ENCODE measurements at places on chromosomes 7 and 10.

GRCh38 chr7:87797798-87798403 lies 78.3 kb downstream of the SLC25A40 start:
- peak; percentile 35 for DNase-seq

- DNase-seq = peak; percentile 66
Measured at GRCh38 chr10:119734396-119735332, 8.8 kb downstream of the INPP5F start.

DNA sequence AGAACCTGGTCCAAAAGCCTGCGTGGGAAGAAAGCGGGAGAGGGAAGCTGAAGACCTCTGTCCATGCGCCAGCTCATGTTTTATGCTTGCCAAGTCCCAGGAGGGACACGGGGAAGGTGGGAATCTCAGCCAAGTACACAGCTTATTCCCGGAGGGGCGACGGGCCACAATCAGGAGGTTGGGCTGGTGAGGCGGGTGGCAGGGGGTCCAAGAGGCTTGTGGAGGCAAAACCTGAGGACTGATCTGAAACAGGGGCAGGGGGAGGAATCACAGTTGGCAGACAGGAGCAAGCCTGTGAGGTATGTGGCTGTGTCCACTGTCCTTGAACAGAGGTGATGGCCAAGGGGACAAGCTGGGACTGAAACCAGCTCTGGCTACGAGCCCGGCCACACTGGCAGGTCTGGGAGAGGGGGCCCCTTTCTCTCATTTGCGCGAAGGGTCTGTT lies 38.0 kb upstream of the LEP start:
- no peak for DNase-seq

DNA sequence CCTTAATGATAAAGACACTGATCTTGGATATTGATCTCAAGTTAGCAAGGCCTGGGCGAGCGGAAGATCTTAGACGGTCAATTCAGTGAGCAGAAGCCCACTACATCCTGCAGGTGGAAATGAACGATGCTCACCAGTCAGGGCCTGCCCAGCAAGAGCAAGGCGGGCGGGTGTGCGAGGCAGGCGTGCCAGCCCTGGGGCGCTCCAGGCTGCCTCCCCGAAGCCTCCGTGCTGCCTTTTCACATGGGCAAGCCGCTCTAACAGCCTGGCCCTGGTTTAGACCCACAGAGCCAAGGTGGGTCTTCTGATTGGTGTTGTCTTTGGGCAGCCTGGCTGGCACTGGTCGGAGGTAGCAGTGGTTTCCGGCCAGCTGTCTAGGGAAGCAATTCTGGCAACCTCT lies 475.1 kb upstream of the FOXK1 start:
- DNase-seq = no peak

DNA sequence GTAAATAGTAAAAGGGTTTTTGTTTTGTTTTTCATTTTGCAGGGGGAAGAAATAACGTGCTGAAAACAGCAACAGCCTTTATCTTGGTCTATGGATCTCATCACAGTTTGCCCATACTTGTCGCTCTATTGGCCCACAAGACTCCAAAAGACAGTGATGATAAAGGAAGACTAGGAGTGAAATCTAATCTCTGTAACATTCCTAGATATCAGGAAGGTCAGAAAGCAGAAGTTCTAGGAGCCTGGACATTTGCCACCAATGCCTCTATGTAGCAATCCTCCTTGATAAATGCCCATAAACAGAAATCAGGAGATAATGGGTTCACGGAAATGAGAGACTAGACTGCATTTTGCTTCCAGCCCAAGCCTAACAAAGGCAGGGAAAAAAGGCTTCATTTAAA lies 8.9 kb downstream of the CUBN start:
- DNase-seq = no peak

DNA sequence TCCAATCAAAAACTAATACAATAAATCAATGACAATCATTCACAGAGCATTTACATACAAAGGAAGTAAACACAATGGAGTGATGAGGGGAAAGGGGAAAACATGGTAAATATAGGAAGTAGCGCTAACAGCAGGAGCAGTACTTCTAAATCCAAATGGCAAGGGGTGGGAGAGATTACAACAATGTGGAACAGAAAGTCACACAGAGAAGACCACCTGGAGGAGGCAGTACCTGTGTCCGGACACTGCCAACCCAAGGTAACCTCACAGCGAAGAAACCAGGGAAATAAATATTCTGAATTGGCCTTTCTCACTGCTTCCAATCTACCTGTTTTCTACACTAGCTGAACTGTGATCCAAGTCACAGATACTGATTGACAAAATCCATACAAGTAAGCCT lies 58.2 kb downstream of the ABI1 start:
- DNase-seq = no peak

DNA sequence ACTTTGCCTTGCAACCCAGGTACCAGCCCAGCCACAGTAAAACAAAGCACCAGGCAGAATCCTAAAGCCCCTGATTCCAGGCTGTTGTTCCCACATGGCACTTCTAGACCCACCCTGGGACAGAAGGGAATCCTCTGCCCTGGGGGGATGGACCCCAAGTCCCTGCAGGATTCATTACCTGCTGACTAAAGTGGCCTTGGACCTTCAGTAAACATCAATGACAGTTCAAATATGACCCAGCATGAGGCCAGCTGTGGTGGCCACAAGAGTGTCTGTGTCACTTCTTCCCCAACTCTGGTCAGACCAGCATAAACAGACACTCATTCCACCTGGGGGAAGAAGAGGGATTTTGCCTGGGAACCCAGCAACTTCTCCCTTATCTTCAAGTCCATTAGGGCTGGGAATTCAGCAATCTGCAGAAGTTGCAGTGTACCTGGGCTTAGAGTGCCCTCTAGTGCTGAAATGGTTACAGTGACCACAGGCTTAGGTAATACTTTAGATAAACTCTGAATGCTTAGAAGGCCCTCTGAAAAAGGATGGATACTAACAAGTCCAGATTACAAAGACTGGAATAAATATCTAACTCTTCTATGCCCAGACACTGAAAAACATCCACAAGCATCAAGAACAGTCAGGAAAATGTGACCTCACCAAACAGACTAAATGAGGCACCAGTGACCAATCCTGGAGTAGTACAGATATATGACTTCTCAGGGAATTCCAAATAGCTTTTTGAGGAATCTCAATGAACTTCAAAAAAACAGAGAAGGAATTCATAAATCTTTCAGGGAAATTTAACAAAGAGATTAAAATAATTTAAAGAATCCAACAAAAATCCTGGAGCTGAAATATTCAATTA lies 108.5 kb upstream of the TMEM168 start:
- DNase-seq = peak; percentile 70

DNA sequence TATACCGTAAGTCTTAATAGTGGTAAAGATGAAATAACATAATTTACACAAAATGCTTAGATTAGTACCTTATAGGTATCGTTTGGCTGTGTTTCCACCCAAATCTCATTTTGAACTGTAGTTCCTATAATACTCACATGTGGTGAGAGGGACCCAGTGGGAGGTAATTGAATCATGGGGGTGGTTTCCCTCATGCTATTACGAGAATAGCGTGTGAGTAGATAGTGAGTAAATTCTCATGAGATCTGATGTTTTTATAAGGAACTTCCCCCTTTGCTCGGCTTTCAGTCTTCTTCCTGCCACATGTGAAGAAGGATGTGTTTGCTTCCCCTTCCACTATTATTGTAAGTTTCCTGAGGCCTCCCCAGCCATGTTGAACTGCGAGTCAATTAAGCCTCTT lies 426.3 kb upstream of the POT1 start:
- peak; percentile 46 for DNase-seq

GRCh38 chr7:73734619-73735527 lies 3.7 kb downstream of the ABHD11 start:
- peak; percentile 79 for DNase-seq

All from fibroblast of skin of right biceps (primary cell).